ENCODE measurements at places on chromosomes 4 and X. TPM values are rescaled to one million over a fixed set of nuclear protein-coding genes. Genes with fewer than 3 reads are reported as not detected.

The SPP1 gene
- total RNA-seq, result 0.18 TPM

DNA sequence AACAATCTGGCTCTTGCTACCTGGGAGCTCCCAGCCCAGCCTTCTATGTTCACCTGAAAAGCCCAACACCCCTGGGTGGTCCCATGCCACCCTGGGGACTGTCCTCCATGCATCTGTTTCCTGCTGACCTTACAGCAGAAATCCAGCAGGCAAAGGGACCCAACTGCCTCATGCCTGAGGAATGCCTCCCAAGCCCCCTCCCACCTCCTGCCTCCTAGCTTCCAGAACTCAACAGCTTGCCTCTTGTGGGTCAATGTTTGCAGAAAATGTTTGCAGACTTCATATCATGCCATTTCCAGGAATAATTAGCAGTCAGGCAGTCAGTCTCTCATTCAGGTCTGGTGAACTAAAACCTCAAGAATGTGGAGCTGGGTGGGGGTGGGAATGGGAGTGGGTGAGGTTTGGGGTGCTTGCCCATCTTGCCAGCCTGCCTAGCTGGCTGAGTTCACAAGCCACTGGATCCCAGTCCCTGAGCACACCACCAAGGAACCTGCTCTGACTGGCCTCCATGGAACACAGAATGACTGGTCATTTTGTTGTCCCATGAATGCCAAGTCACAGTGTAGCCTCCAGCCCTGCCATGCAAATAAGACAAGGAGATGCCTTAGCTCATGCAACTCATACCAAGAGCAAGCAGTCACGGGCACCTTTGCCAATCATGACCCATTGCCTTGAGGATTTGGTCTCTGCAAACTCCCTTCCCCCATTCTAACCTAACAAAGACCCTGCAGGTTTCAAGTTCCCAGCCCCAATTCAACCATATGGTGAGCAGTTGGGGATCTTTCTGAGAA is 12.1 kb upstream of the PLAC1 start:
- DNase-seq, result peak; percentile 83

The IQSEC2 gene
- total RNA-seq, result 3.9 TPM

DNA sequence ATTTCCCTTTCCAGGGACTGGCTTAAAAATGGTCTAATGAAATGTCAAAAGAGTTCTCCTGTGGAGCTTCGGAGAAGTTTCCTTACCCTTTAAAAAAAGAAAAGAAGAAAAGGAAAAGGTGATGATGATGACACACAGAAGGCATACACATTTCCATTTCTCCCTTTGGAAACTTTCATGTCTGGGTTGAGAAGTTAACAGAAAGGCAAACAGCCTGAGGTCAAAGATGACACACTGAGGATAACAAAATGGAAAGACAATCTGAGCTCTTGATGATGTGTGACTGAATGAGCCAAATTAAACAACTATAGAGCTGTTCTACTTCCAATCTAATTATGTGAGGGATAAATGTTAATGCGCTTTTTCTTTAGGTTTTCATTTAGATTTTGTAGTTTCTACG is 32.2 kb downstream of the NFXL1 start:
- DNase-seq, result peak; percentile 33

DNA sequence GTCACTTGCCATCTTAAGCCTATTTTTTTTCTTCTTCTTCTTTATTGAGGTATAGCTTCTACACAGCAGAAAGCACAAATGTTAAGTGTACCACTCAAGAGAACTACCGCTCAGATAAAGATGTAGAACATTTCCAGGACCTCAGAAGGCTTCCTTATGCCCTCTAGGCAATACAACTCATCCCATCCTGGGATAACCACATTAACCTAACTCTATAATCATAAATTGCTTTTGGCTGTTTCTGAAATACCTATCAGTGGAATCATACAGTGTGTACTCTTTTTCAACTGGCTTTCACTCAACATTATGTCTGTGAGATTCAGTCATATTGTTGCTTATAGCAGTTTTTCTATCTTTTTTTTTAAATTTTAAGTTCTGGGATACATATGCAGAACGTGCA is 51.7 kb downstream of the ARFIP1 start:
- peak; percentile 24 for DNase-seq

GRCh38 chr4:172573899-172574298 is 594.7 kb upstream of the GALNT7 start:
- no peak for DNase-seq

The TBC1D1 gene
- total RNA-seq, result 90.3 TPM

The PGRMC1 gene
- total RNA-seq, result 75.3 TPM

DNA sequence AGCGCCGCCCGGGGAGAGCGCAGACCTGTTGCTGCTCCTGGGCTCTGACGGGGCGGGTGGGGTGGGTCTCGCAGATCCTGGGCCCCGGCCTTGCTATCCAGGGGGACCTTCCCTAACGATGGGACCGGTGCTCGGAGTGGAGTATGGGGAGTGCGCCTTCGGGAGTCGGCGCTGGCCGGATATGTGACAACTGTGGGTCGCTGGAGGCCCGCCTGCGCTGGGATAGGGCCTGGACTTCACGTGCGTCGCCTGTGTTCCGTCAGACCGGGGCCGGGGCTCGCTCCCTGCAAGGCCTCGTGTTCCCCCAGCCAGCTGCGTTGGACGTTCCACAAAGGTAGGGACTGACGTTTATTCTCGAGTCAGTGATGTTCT is 1.3 kb downstream of the TBL1X start:
- DNase-seq, result peak; percentile 21

- peak; percentile 9 for DNase-seq
Observed at GRCh38 chrX:110806145-110806544, 10.5 kb upstream of the CHRDL1 start.

The PPP1R2C gene
- total RNA-seq, result not detected

DNA sequence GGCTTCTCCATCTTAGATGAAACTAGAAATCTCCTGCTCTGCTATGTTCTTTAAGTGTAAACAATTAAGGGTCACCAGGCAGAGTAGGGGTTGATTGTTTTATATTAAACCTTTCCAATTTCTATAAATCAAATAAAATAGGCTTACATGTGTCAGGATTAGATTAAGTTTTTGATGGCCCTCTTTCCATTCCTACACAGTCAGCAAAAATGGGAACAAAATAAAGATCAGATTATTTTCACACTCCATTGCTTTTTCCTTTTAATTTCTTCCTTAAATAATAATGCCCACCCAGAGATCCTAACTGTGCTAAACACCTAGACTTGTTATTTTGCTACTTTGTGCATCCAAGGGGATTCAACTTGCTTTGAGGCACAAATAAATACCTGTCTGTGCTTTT is 381.4 kb upstream of the MAGEB16 start:
- DNase-seq, result no peak

- no peak for DNase-seq
Observed at GRCh38 chrX:39692796-39693195, 405.0 kb downstream of the BCOR start.

The ANKRD50 gene
- 35.3 TPM for total RNA-seq

- DNase-seq, result no peak
Observed at GRCh38 chr4:112545346-112545745, 29.4 kb upstream of the NEUROG2 start.

- DNase-seq, result peak; percentile 73
Observed at GRCh38 chrX:65688403-65688871, 21.0 kb downstream of the MSN start.

- DNase-seq, result no peak
Observed at GRCh38 chr4:12324965-12325364, 896.3 kb upstream of the HS3ST1 start.

The NR3C2 gene
- total RNA-seq, result 1.9 TPM

- no peak for DNase-seq
Observed at GRCh38 chr4:19636451-19636850, 615.3 kb upstream of the SLIT2 start.

The CT83 gene
- total RNA-seq, result not detected

DNA sequence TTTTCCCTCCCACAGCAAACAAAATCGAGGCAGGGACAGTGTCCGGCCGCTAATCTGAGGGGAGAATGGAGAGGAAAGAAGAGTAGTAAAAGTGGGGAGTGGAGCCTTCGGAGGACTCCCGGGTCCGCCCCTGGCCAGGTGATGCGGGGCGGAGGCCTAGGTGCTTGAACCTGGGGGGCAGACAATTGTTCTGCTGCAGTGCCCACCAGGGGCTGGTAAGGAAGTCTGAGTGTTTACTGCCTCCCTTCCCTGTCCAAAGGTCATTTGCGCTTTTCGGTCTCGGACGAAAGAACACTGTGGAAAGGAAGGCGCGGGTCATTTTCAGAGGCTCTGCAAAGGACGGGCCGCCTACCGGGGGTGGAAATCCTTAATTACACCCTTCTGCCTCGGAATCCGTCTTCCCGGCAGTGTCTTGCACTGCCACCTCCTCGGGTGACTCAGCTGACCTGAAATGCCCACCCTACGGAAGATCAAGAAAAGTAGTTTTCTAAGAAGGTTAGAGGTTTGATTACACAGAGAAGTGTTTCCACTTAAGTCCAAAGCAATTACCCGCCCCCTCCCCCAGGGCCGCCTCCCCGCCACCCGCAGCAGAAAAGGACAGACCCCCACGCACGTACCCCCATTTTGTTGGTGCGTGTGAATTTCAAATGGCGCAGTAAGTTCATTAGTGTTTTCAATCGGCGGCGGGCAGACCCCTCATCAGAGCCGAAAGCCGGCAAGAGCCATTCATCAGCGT is 99.9 kb upstream of the TENM3 start:
- peak; percentile 29 for DNase-seq

The ARHGAP6 gene
- total RNA-seq, result 1.8 TPM

The PLXNB3 gene
- total RNA-seq, result 0.36 TPM
